ENCODE measurements at places on chromosomes 3 and 15.
A peak's percentile ranks its signal among the peaks of the same experiment; 100 is the strongest.

- no peak for DNase-seq
These were observed 188.3 kb downstream of the IL5RA start for GRCh38 chr3:2921903-2922302.

DNA sequence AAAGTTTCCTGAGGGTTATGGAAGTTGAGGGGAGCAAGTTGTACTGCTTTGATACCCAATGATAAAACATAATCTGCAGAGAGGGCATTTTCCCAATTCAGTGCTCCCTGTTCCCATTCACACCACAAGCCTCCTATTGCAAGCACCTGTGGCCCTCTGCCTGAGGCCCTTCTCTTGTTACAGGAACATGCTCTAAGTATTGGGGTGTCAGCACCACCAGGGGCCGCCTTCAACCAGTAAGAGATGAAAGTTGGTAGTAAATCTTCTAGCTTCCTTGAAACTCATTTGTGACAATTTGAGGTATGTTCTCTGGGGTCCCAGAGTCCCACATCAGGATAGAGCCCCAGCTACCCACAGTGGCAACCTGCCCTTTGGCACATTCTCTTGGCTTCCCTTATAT is 265.4 kb upstream of the ARHGEF26 start:
- DNase-seq: no peak

DNA sequence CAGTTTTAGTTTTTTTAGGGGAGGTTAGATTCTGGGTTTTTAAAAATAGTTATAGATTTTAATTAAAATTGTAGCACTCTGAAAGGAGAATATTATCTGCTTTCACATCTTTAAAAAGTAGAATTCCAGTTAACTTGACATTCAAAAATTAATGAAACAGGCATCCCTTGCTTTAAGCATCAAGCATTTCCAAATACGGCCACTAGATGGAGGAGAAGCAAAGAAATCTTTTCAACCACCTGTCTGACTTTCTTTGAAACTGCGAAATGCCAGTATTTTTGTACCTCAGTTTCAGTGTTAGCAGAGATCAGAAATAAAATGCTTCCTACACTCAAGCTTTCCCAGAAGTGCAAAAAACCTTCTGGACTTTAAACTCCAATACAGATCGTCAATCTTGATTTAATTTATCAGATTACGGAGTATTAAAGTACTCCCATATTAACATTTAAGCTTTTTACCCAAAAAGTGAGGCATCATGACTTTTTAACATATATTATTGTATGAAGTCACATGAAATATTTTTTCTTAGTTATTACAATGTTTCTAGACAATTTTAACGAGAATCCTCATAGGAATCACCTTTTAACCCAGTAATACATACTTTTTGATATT is 153.3 kb downstream of the P3H2 start:
- no peak for DNase-seq

- DNase-seq: no peak
These were observed 395.8 kb downstream of the MAGI1 start for GRCh38 chr3:65642883-65643282.

DNA sequence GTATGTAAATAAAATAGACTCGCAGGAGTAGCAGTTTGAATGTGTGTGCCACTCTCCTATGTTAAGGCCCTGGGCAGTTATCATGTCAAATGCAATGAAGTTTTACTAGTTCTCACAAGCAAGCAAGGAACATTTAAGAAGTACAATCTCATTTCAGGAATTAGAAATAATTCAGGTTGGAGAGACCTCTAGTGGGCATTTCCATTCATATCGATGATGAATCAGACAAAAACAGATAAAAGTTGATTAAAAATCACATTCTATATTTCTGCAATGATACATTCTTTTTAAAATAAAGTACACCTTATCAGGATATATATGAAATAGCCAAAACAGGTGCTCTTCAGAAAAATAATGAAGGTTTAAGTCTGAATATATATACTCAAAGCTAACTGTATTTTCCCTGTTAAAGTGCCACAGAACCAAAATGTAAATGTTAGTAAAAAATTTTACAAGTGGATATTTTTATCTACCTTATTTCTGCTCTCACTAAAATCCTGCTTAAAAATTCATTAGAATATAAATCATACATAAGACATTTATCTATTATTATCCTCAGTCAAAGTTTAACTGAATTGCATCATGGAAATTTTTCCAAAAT is 492.4 kb upstream of the FRG2C start:
- DNase-seq: no peak

- DNase-seq: peak; percentile 58
These were observed 750 bp downstream of the PODXL2 start for GRCh38 chr3:127629467-127630403.

Data from stimulated activated CD4-positive, alpha-beta T cell treated with anti-CD3 and anti-CD28 coated beads, TNF-alpha, amount 100 ng/mL, for 4 hours (primary cell).